Activated T-helper 2 cell treated with anti-CD3 and anti-CD28 coated beads, Interferon-gamma antibody, Interleukin-2, Interleukin-4, amounts not matched to agents 10 μg/mL and 5 μg/mL and 100 μg/mL, durations not matched to agents 14 hours and 24 hours and 36 hours (primary cell): ENCODE measurements at places on chromosomes 2 and 18. TPM values are rescaled to one million over a fixed set of nuclear protein-coding genes. Genes with fewer than 3 reads are reported as not detected.

Gene AQP12B
- not detected in 2 replicates for total RNA-seq

Gene THOC1
- total RNA-seq, result 70.6 and 72.8 TPM in 2 replicates

GRCh38 chr18:80172056-80172455 lies 63.0 kb downstream of the ADNP2 start:
- H3K27ac ChIP-seq, result no peak overlapping the region
- no peak overlapping the region for H3K4me3 ChIP-seq
- no peak for DNase-seq
- peaks cover 10% of the 10 kb centered on the region for H3K4me1 ChIP-seq
- no peaks in the 10 kb centered on the region for H3K36me3 ChIP-seq
- peaks cover 29% of the 10 kb centered on the region for H3K27me3 ChIP-seq

- no peaks in the 10 kb centered on the region for H3K36me3 ChIP-seq
- H3K4me1 ChIP-seq, result peaks cover 6% of the 10 kb centered on the region
- H3K4me3 ChIP-seq, result no peak overlapping the region
- no peak overlapping the region for H3K27ac ChIP-seq
- DNase-seq, result no peak
Observed at GRCh38 chr18:59127047-59127446, 12.6 kb upstream of the SEC11C start.

DNA sequence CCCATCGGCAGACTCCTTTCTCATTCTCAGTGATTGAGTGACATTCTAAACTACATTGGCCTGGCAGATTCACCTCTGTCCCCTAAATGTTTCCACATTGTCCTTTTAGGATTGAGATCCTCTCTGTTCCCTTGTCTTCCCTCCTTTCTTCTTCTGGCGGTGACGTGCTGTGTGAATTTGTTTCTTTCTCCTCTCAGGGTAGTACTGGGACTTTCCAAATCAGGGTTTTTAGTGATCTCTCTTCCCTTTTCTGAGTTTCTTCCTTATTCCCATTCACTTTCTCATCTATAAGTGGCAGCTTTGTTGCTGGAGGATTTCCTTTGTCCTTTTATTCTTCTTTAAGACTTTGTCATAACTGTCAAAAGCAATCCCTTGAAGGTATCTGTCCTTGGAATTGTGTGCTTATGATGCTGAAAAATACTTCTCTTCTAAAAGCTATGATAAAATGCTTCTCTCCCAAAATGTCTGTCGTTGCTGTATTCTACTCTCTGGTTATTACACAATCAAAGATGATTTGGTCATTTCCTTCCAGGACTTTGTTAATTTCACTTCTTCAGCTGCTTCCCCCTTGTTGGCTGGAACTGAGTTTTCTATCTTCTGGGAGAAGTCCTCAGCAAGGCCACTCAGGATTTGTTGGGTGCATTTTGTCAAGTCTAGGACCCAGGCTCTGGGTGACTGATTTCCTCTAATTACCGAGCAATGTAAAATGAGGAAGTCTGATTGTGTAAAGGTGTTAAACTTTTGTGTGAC lies 4.9 kb upstream of the IL1B start:
- H3K4me3 ChIP-seq, result no peak overlapping the region
- H3K36me3 ChIP-seq, result no peaks in the 10 kb centered on the region
- H3K4me1 ChIP-seq, result no peaks in the 10 kb centered on the region
- no peak for DNase-seq
- peaks cover 44% of the 10 kb centered on the region for H3K27me3 ChIP-seq

DNA sequence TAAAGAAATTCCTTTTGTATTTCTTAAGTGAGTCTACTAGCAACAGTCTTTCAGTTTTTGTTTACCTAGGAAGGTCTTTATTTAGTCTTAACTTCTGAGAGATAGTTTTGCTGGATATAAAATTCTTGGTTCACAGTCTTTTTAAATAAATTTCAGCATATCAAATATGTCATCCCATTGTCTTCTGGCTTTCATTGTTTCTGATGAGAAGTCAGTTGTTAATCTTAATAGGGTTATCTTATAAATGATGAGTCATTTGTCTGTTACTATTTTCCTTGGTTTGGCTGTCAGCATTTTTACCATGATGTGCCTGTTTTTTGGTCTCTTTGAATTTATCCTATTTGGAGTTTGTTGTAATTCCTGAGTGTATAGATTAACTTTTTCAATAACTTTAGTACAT lies 129.3 kb downstream of the FAM210A start:
- H3K36me3 ChIP-seq, result peaks cover 61% of the 10 kb centered on the region
- no peaks in the 10 kb centered on the region for H3K27me3 ChIP-seq
- DNase-seq, result no peak
- no peak overlapping the region for H3K4me3 ChIP-seq
- H3K27ac ChIP-seq, result no peak overlapping the region
- peaks cover 10% of the 10 kb centered on the region for H3K4me1 ChIP-seq
